Thyroid gland (tissue), 4 donors: ENCODE measurements at places on chromosomes 4 and X.

DNA sequence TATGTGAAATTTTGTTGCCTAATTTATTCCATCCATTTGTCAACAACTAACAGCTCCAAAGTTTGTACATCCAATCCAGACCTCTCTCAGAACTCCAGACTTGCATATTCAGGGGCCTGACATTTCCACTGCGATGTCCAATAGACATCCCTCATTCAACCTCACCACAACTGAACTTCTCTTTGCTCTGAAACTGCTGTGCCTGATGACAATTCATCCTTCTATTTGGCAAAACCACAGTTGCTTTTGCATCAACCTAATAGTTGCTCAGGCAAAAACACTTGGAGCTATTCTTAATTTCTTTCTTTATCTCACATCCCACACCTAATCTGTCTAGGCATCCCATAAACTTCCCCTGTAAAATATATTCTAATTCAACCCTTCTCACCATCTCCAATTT is 56.5 kb downstream of the ANTXR2 start:
- DNase-seq: no peak

DNA sequence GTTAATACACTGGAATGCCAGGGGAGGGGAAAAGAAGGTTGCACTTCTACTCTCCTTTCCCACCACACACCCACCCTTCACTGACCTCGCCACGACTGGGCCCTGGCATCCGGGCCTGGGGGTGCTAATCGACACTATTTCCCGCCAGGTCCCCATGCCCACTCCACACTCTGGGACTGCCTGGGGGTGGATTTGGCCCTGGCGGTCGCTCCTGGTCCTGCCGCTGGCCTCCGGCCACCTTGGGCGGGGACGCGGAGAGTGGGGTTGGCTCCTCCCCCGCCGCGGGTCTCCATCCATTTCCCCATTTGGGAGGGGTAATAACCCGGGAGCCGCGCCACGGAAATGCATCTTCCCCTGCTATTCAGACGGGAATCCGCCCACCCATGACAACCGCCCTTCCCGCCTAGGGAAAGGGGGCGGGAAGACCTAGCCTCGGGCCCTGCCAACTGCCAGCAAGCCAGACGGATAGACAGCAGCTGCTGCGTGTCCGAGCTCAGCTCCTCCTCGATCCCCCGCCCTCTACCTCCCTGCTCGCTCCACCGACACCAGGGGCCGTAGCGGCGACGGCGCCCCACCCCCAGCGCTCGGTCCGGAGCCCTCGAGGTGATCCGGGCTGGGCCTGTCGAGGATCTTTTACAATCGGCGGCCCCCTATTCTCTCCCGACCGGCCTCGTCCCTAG is 78.1 kb downstream of the RLIM start:
- peak; percentile 86 for DNase-seq

DNA sequence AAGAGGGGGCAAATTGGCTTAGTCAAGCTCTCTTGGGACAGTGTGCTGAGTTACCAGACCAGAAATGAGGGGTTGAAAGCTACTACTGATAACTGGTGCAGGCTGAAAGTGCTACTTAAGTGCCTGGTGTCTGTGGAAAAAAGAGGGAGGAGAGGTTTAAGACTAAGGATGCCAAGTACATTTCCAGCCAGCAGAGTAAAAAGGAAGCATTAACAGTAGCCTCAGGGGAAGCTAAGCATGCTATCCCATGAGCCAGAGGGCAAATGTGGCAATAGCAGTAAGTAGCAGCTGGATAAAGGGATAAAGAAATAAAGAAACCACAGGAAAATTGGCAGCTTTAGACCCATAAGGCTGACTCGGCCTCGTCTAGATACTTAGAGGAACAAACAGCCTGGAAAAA is 196.3 kb upstream of the MAB21L2 start:
- DNase-seq: peak; percentile 2

GRCh38 chr4:145734576-145735346 is 54.8 kb downstream of the C4orf51 start:
- peak; percentile 73 for DNase-seq

DNA sequence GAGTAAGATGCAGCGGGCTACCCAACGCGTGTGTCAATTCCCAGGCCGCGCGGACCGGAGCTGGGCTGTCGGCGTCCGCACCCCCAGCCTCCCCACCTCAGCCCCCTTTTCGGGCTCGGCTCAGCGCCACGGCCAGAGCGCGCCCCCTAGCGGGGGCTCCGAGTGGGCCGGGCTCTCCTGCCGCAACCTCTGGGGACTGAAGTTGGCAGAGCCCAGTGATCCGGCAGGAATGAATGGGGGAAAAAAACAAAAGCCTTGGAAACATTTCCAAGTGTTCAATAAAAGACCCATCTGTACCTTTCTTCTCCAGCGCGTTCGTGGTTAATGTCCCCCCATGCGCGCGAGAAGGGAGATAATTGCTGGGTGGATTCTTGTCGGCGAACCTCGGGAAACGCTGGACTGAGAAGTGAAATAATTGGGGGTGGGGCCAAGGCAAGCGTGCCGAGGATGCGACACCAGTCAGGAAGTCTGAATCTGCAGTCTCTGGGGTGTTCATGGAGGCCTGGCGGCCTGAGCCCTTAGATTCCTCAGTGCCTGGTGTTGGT is 5.2 kb upstream of the ARX start:
- no peak for DNase-seq

- DNase-seq: no peak
These were observed 1.8 kb upstream of the EXOSC9 start for GRCh38 chr4:121799208-121799823.

- DNase-seq: peak; percentile 35
These were observed 60.8 kb upstream of the MID1 start for GRCh38 chrX:10681167-10681566.

DNA sequence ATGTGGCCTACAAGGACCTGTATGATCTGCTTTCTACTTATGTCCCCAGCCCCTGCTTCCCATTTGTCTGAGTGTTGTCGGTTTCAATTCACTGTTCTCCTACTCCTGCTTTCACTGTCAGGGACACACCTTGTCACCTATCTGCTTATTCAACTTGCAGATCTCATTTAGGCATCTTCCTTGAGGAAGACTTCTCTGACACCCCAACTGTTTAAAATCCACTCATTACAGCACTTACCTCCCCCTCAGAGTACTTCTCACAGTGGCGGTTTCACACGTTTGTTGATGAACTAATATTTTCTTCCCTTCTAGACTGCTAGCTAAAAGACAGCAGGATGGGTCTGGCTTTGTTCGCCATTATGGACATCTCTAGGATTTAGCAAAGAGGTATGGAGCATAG is 279.9 kb upstream of the TET2 start:
- no peak for DNase-seq

GRCh38 chr4:137656661-137657060 is 124.4 kb upstream of the PCDH18 start:
- no peak for DNase-seq

DNA sequence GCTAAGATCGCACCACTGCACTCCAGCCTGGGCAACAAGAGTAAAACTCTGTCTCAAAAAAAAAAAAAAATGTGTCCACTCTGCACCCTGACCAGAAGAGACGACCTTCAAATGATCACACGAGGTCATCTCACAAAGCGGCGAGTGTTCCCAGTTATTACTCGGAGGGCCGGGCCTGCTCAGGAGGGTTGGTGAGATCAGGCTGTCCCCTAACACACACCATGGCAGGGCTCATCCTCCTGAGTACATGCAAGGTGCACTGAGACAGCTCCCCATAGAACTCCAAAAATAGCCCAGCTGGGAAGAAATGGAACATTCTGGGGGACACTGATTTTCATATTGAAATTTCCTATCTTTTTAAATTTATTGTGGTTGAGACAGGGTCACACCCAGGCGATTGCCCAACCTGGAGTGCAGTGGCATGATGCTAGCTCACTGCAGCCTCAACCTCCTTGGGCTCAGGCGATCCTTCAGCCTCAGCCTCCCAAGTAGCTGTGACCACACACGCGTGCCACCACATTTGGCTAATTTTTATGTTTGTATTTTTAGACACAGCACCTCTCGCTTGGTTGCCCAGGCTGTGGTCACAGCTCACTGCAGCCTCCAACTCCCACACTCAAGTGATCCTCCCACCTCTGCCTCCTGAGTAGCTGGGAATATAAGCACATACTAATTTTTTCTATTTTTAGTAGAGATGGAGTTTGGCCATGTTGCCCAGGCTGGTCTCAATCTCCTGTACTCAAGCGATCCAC is 51.5 kb downstream of the DHRSX start:
- DNase-seq: no peak

DNA sequence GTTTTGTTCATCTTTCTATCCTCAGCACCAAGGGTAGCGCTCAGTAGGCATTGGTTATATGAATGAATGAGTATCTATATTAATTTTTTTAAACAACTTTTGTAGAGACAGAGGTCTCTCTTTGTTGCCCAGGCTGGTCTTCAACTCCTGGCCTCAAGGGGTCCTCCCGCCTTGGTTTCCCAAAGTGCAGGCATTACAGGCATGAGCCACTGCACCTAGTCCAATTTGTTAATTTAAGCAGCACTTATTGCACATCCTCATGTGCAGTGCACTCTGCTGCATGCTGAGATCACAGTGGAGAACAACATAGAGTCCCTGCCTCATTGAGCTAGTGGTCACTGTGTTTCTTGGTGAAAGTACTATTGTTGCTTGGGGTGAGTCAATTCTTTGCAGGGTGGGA is 94.4 kb downstream of the NHSL2 start:
- no peak for DNase-seq

- no peak for DNase-seq
These were observed 47.0 kb downstream of the SOD3 start for GRCh38 chr4:24842356-24842755.

DNA sequence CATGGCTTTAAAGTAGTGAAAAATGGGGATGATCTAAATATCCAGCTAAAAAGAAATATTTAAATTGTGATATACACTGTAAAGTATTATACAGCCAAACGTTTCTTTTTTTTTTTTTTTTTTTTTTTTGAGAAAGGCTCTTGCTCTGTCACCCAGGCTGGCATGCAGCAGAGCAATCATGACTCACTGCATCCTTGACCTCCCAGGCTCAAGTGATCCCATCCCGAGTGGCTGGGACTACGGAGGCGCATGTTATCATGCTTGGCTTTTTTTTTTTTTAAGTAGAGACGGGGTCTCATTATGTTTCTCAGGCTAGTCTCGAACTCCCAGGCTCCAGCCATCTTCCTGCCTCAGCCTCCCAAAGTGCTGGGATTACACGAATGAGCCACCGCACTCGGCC is 17.1 kb downstream of the SMIM14 start:
- DNase-seq: peak; percentile 81

GRCh38 chr4:108301545-108302251 is 133.0 kb upstream of the LEF1 start:
- DNase-seq: no peak

DNA sequence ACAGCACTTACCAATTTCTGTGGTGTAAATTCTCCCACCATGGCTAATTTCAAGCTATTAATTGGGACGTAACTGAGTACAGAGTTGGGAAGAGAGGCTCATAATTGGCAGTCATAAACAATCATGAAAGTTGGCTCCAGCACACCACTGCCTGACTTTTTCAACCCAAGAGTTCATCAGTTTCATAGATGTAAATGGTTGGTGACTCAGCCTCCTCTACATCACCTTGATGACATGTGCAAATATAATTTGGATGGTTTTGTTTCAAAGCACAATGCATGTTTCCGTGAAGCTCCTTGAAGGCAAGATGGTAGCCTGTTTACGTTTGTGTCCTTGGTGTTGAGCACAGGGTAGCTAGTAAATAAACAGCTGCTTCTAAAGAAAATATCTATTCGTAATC is 235.1 kb downstream of the LDB2 start:
- DNase-seq: no peak
